ENCODE measurements at places on chromosomes 16 and 17.

DNA sequence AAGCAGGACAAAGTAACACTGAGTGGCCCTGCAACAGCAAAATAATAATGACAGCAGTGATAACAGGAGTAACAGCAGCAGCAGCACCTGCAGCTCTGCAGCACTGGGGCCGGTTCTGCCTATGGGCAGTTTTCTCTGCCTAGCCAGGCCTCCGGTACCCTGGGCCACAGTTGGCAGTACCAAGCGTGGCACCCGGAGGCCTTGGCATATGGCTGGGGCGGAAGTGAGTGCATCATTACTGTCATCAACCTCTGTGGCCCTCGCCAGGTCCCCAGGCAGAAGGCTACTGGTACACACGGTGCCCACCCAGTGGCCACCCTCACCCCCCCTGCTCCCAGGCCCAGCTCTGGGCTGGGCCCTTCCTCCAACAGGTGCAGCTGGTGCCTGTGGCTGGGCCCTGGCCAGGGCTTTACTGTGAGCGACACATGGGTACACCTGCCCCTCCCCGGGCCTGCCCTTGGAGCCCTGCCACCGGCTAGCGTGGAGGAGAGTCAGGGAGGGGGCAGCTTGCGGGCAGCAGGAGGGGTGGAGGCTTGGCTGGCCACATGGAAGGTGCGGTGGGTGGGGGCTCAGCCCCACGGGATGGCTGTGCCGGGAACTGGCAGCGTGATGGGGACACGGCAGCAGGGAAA, 3.0 kb downstream of the KCNJ12 start:
- peak; percentile 68 for DNase-seq

DNA sequence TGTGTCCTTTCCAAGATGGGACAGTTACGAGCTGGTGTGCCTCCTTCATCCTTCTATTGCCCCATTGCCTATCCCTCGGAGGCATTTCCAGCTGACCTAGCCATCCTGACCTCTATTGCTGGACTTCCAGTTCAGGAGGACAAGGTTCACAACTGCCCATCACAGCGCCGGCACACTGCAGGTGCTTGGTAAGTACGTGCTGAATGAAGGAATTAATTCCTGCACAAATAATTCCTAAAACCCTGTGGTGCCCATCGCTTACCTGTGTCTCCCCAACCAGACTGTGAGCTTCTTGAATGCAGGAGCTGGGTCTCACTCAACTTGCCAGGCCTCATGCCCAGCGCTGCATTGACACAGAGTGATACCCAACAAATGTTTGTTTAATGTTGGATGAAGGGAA, 13.0 kb downstream of the ALOX15B start:
- DNase-seq: no peak

- no peak for DNase-seq
These were observed 4.9 kb downstream of the MYLK3 start for GRCh38 chr16:46743232-46743719.

DNA sequence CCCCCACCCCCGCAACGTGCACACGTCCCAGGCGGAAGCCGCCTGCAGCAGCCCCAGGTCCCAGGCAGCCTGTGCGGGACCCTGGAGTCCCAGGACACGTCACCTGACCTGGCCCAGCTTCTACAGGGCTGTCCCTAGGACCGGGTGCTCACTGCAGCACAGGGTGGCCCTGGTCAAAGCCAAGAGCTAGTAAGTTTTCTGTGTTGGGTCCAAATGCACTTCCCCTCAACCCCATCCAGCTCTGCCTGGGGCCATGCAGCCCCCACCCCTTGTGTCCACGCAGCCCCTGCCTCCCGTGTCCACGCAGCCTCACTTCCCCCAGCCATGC, 22.1 kb upstream of the PVALEF start:
- DNase-seq: no peak

- DNase-seq: no peak
These were observed 30.3 kb upstream of the IL17C start for GRCh38 chr16:88608076-88608475.

GRCh38 chr17:17564896-17565295, 26.6 kb downstream of the PEMT start:
- DNase-seq: no peak

DNA sequence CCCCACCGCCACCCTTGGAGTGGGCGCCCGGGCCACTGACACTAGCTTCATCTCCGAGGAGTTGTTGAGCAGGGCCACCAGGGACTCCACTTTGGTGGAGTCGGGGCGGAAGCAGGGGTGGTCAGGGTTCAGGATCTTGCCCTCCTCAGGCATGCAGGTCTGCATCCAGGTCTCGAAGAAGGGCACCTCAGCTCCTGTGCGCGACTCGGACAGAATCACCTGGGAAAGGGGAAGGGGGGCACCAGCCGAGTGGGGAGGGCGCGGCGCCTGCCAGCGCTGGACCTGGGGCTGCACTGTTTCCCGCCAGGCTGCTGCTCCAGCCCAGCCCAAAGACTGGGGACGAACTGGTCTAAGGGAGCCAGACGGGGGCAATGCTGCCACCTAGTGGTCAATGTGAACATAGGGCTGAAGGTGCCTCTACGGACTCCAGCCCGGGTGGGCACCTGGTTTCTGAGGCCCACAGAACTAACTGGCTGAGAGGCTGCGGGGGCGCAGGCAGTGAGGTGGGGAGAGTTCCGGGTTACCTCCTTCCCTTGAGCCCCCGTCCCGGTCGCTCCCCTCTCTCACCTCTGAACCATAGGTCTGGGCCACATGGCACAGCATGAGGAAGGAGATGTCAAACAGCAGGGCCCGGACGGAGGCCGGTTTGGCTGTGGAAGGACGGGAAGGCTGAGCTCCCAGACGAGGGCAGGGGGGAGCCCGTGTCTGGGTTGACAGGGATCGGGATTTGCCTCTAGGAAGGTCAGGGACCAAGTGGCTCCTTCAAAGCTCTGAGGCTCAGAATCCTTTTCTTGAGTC, 11.8 kb downstream of the CSF3 start:
- DNase-seq: peak; percentile 74

DNA sequence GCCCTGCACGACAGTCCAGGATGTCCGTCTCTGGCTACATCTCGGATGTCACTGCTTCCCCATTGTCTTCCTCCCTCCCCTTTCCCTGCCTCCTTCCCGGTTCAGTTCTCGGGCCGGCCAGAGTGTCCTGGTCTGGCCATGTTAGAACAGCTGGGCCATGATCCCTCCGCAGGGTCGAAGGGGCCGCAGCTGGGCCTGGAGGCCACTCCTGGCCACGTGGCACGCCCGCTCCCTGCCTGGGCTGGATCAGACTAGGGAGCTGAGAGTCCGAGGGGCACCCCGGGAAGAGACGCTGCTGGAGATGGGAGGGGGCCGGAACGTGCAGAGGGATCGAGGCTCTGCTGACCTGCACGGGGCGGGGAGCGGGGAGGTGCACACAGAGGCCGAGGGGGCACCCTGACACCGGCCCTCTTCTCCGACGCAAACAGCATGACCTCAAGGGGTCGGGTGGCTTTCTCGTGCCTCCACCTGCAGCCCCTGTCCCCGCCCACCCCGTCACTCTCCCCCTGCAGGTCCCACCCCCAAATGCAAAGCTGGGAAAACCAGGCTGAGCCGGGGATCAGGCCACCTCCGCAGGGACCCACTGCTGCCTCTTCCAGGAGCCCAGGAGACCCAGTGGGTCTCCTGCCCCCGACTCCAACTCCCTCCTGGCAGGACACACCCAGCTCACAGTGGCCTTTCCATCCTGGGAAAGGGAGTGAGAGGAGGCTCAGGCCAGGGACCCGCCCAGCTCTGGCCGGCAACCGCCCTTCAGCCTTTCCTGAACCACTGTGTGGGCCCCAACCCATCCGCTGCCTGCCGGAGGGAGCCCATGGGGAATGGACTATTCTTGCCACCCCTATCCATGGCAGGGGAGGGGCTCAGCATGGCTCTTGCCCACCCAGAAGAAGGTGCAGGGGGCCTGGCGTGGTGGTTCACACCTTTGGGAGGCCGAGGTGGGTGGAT, 38.5 kb downstream of the CTU2 start:
- DNase-seq: no peak

DNA sequence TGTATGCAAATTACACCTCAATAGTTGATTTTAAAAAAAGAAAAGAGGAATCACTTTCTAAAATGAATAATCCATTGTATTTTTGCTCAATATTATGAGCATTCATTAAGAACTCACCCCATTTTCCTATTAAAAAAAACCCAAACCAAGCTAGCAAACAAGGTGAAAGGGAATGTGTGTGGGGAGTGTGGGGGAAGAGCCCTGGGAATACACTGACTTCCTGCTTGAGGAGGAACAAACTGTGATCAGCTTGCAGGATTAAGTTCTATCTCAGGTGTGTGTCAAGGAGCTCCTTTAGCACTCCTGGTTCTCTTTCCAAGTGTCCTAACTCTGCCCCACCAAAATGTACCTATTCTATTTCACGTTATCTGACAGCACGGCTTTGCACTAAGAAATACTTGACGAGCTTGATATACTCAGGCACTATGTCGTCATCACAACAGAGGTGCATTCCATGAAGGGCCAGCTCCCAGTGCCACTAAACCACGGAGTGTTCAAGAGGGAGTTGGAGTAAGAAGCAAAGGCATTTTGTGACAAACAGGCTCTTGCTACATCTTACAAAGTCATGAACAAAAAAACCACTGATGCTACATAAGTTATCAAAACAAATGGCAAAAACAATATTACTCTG, 73.2 kb downstream of the MYH10 start:
- DNase-seq: no peak

- no peak for DNase-seq
These were observed 21.2 kb upstream of the CMTM4 start for GRCh38 chr16:66717776-66718175.

DNA sequence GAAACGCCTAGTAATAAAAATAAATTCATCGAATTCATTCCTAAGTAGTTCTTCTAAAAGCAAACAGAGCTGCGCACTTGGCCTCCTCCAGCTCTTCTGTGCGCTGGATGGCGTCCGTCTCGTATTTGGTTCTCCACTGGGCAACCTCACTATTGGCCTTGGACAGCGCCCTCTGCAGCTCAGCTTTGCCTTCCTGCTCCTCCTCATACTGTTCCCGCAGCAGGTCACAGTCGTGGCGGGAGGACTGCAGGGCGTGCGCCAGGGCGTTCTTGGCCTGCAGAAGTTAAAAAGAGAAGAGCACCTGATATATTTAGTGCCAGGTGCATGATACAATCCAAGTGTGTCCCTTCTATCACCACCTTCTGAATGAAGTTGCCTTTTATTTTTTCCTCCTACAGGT, 21.8 kb downstream of the MYH3 start:
- DNase-seq: no peak

- DNase-seq: peak; percentile 72
These were observed 205.1 kb upstream of the ELAC2 start for GRCh38 chr17:13222975-13223374.

GRCh38 chr16:77077256-77077922, 113.6 kb upstream of the MON1B start:
- DNase-seq: no peak

GRCh38 chr16:4746991-4747574, 12.7 kb downstream of the DNAAF8 start:
- peak; percentile 1 for DNase-seq

DNA sequence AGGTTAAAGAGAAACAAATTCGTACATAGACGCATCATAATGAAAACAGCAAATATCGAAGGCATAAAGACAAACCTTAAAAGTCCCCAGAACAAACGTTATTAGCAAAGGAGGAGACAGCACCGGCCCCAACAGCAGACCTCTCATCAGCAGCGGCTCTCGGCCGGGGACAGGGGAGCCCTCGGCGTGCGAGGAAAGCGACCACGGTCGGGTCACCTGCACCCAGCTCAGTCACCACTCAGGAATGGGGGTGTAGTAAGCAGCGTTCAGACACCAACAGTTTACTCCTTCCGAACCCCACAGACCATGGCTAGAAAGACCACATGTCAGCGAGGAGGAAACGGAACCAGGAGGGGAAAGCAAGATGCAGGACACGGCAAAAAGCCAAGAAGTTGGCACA, 109.3 kb upstream of the CHMP6 start:
- DNase-seq: no peak

GRCh38 chr17:31309556-31309955, 4.3 kb downstream of the EVI2B start:
- no peak for DNase-seq

DNA sequence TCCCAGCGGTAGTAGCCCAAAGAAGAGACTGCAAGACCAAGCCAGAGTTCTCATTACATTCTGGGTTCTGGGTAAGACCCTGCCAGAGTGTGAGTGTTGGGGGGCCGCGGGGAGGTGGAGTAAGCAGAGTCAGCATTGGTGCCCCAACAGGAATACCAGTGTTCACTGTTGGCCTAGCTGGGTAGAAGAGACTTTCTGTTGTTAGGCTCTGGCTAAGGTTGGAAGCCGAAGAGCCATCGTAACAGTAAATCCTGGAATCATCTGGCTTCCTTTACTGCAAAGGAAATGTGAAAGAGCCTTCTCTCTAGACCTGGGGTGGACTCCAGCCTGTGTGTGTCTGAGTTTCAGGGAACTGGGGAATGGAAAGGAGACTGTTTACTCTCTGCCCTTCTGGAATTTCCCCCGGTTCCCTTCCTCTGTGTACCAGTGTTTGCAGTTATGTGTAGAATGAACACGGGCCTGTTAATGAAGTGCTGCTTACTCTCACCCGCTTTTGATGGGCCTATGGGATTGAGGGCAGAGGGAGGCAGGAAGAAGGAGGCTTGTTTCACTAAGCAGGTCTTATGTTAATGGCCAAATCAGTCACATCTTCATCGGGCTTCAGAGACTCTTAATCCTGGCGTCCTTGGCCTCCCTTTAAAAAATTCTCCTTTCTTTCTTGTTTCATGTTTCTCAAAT, 68.5 kb downstream of the WWP2 start:
- no peak for DNase-seq

GRCh38 chr17:10109146-10109545, 89.3 kb downstream of the GAS7 start:
- DNase-seq: no peak

GRCh38 chr17:1714980-1715802, 5.0 kb upstream of the TLCD2 start:
- no peak for DNase-seq

- peak; percentile 89 for DNase-seq
These were observed 471 bp upstream of the PRKAR1A start for GRCh38 chr17:68511671-68512246.

DNA sequence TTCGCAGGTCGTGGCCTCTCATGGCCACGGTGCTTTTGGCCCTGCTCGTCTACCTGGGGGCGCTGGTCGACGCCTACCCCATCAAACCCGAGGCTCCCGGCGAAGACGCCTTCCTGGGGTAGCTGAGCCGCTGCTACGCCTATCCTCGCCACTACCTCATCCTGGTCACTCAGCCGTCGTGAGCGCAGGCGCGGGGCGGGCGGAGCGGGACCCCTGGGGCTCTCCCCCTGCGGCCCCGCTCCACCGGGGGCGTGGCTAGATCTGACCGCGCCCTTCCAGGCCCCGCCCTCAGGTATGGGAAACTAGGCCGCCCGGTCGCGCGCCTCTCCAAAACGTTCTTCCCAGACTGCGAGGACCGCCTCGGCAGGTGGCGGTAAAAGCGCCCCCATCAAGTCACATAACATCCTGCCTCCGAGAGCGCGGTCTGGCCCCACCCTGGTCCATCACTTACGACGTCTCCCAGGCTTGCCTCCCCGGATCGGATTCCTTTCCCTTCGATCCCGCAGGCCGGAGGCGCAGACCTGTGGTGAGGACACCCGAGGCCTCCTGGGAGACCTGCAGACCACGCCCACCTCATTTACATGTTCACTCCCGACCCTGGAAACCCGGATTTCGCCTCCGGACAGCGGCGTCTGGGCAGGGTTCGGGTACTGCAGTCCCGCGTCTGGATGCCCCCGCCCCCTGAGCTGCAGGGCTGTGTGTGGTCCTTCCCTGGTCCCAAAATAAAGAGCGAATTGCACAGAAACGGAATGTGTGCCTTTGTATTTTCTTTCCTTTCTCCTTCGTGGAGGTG, 91.5 kb upstream of the TMEM97 start:
- peak; percentile 75 for DNase-seq
